Fibroblast of skin of back (primary cell): ENCODE measurements at places on chromosomes 7 and 10.

DNA sequence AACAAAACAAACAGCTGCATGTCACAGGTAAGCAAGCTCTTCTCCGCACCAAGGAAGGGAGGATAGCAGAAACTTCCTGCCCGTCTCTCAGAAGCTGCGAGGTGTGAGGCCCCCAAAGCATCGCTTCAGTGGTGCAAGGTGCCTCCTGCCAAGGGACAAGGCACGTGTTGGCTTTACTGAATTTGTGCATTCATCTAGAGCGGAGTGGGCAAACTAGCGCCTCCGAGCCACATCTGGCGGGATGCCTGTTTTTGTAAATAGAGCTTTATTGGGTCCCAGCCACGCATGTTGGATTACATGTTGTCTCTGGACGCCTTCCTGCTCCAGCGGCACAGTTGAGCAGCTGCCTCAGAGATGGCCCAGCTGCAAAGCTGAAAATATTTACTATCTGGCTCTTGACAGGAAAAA is 27.7 kb downstream of the PHYH start:
- no peak for DNase-seq

DNA sequence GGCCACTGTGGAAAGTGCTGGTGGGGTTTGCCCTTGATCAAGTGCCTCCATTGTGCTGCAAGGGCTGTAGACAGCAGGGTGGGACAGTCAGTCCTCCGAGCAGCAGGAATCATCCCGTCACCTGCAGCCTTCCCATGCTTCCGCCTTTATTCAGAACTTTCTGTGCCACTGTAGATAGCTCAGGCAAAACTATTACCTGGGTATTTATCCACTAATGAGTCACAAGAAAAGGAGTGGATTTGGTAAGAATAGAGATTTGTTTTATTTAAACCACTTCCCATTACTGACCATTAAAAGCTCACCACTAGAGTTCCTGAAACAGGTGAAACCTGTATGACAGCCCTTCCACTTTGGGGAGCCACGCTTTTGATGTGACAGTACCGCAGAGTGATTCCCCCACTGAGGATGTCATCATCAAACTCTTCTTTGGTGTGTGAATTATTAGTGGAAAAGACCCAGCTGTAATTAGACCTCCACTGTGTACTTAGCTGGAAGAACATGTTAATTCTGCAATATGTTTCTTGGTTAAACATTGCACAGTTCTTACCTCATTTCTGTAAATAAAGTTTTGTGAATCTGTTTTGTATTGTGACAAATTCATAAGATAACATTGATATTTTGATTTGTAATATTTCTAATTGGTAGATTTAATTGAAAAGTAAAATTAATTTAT is 208.8 kb downstream of the MLLT10 start:
- DNase-seq = no peak

DNA sequence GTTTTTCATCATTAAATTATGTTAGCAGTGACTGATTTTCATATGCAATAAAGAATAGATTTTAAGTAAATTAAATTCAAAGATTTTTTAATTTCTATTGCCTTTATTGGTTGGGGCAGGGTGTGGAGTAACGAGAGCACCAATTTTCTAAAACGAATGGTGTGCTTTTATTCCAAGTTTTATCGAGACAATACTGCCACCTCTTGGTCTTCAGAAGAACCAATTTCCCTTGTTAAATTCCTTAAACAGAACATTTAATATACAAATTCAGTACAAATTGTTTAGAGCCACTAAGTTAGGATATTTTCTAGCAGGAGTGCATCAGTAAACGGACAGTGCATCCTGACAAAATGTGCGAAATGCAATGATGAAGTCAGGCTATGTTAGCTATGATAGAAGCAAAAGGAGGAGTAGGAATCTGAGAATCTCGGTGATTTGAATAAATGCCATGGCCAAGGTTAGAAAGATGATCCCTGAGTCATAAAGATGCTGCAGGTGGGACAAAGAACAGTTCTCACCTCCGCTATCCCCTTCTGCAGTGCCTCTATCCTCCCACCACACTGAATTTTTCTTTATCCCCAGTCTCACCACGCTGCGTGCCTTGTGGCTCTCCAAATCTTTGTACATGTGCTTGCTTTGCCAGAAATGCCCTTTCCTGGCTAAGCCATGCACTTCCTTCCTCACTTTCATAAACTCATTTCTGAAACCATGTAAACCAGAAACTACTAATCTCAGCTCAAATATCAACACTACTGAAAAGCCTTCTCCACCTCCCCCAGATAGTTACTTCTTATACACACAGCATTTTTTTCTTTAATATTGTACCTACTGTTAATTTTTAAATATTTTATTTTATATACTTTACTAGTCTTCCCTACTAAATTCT is 31.9 kb upstream of the AGBL3 start:
- no peak for DNase-seq

- DNase-seq = no peak
Observed at GRCh38 chr10:11513727-11514126, 97.7 kb downstream of the USP6NL start.

- DNase-seq = no peak
Observed at GRCh38 chr10:47184273-47184672, 115.7 kb upstream of the GDF10 start.
